ENCODE measurements at places on chromosomes 6 and 20. TPM values are rescaled to one million over a fixed set of nuclear protein-coding genes. Genes with fewer than 3 reads are reported as not detected.
A peak's percentile ranks its signal among the peaks of the same experiment; 100 is the strongest.

DNA sequence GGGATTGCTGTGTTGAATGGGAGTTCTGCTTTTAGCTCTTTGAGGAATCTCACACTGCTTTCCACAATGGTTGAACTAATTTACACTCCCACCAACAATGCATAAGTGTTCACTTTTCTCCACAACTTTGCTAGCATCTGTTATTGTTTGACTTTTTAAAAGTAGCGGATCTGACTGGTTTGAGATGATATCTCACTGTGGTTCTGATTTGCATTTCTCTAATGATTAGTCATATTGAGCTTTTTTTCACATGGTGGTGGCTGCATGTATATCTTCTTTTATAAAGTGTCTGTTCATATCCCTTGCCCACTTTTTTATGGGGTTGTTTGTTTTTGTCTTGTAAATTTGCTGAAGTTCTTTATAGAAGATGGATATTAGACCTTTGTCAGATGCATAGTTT is 588.3 kb upstream of the ADGRB3 start:
- peak; percentile 16 for DNase-seq

Gene HSPA12B
- 0.17 TPM for total RNA-seq

Gene TRIM10
- not detected for total RNA-seq

Gene PRL
- total RNA-seq: not detected

GRCh38 chr20:62644044-62644795 is 1.9 kb downstream of the SLCO4A1 start:
- DNase-seq: no peak

GRCh38 chr20:36308353-36308752 is 2.2 kb downstream of the DLGAP4 start:
- DNase-seq: no peak

- DNase-seq: no peak
These were observed 6.7 kb downstream of the RGS19 start for GRCh38 chr20:64072498-64073063.

DNA sequence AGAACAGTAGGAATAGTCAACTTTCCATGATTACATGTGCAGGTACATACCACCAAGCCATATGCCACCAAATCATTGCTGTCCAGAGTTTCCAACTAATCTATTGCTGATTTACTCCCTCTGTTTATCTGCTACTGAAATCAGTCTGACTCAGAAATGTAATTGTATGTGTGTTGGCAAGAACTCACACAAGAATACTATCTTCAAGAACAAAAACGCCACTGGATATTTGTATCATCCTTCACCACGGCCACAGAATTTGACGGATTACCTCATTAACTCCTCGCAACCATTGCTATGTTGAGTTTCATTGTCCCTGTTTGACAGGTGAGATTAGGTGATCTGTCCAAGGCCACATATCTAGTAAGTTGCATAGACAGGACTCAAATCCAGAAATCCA is 159.2 kb downstream of the GMPR start:
- peak; percentile 78 for DNase-seq

DNA sequence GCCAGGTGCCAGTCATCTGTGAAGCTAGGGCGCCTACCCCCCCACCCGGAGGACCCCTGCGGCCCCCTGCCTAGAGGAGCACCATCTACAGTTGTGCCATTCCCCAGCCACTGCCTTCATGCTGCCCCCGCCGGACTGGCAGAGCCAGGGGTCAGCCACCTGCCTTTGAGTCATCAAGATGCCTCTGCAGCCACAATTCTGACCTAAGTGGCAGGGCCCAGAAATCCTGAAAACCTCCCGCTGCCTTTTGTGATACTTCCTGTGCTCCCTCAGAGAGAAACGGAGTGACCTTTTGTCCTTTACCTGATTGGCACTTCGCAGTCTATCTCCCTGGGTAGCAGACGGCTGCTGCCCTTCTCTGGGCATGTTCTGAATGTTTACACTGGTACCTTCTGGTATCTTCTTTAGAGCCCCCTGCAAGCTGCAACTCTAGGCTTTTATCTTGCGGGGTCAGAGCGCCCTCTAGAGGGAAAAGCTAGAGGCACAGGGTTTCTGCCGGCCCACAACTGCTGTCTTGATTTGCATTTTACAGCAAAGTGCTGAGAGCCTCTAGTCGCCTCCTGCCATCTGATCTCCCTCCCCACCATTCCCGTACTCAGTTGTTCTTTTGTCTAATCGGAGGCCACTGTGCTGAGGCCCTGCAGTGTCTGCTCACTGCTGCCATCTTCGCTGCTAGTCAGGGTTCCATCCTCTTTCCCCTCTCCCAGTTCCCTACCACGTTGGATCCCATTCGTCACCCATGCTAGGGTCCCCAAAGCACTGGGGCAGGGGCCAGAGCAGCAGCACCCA is 26.9 kb downstream of the SPATA2 start:
- DNase-seq: peak; percentile 66

- no peak for DNase-seq
These were observed 18.8 kb downstream of the RTF2 start for GRCh38 chr20:56487216-56487615.
